NCI-H524 (cell line): ENCODE measurements at places on chromosomes 7 and 10.

DNA sequence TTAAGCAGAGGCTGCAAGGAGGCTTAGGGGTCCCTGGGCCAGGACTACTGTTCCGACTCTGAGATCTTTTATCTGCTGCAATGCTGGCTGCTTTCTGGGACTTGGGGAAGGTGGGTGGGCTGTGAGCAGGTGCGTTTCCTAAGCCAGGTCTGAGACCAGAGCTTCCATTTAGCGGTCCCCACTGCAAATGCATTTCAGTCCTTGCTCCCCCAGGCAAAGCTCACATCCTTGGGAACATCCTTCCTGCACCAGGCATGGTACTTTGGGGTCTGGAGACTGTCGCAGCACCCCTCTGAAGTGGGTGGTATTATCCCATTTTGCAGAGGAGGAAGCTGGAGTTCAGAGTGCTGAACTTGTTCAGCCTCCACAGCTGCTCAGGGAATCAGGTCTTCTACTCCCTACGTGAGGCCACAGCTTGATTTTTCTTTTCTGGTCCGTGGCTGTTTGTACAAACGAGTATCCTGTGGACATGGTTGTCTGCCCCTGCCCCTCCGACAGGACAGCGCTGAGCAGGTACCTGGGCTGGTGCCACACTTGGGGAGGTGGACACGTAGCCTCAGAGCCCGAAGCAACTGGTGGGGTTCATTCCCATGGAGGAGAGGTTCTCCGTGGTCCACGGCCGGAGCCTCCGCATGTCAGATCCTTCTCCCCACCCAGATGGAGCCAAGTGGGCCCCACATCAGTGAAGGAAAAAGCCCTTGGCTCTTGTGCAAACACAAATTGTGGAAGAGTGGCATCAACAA is 20.0 kb downstream of the ZMIZ1 start:
- no peak for DNase-seq

DNA sequence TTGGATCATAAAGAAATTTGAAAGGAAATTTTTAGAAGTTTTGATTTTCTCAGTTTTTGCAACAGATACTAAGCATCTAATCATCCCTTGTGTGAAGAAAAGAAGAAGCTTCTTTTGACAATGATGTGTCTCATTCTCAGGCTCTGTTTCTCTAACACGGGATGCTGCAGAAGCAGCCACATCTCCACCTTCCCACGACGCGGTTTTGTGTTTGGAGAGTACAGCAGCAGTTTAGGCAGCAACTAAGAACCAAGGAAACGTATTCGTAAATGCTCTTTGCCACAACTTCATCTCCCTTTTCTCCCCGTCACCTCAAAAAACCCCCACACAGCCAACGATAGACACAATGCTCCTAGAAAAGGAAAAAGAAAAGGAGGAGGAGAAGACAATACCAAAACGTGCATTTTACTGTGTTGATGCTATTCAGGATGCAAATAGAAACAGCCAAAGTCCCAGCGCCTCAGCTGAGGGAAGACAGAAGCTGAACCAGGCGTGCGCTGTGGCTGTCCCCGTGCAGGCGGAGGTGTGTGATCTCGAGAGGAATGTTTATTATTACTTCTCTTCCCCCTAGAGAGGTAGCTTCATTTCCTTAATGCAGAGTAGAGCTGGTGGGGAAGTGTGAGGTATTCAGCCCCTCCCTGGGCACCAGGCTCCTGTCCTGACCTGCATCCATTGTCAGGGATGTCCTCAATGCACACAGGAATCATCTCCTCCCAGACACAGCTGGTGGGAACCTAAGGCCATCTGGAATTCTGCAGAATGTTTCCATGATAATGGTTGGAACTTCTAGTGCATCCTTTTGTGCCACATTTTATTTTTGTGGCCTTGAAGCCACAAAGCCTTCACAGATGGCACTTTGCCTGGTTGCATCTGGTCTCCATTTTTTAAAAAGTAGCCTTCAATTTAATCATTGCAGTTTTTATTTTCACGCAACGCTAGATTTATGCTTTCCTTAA is 174.6 kb upstream of the KLF6 start:
- no peak for DNase-seq

DNA sequence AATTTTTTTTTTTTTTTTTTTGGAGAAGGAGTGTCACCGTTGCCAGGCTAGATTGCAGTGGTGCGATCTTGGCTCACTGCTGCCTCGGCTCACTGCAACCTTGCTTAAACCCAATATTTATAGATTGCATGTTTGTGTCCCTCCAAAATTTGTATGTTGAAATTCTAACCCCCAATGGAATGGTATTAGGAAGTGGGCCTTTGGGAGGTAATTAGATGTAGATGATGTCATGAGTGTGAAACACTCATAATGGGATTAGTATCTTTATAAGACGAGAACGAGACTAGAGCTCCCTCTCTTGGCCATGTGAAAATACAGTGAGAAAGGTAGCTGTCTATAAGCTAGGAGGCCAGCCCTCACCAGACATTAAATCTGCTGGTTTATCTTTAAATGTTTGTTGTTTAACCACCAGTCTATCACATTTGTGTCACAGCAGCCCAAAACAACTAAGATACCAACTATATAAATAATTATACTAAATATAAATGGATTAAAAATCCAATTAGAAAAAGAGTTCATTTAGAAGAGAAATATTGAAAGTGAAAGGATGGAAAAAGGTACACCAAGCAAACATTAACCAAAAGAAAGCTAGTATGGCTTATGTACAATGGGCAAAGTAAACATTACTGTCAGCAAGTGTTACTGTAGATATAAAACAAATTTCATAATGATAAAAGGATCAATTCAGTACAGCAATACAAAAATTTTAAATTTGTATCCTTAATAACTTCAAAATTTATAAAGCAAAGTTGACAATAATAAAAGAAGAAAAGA is 9.3 kb downstream of the TCAF1 start:
- peak; percentile 77 for DNase-seq

- no peak for DNase-seq
These were observed 81.9 kb upstream of the ZPBP start for GRCh38 chr7:50174948-50175347.

GRCh38 chr10:52774600-52775106 is 2.1 kb upstream of the MBL2 start:
- no peak for DNase-seq
